ENCODE measurements at places on chromosomes 7 and 10. TPM values are rescaled to one million over a fixed set of nuclear protein-coding genes. Genes with fewer than 3 reads are reported as not detected.

C10orf143 gene
- total RNA-seq: 2.2 TPM

CALCR gene
- total RNA-seq: 0.05 TPM

LZTS2 gene
- total RNA-seq: 39.1 TPM

AS3MT gene
- 16.1 TPM for total RNA-seq

LEP gene
- total RNA-seq: 0.86 TPM

TCAF1 gene
- total RNA-seq: 33.8 TPM

OR6B1 gene
- not detected for total RNA-seq

UPK3B gene
- total RNA-seq: 0.22 TPM

EEPD1 gene
- total RNA-seq: 10.0 TPM

PLEKHS1 gene
- total RNA-seq: not detected

SPDYE5 gene
- total RNA-seq: not detected

CRHR2 gene
- total RNA-seq: 0.24 TPM

CNNM1 gene
- 0.13 TPM for total RNA-seq

TFR2 gene
- total RNA-seq: 0.13 TPM

TEX47 gene
- not detected for total RNA-seq

PTPRE gene
- 16.0 TPM for total RNA-seq

PARG gene
- 20.1 TPM for total RNA-seq

C7orf57 gene
- total RNA-seq: not detected

IDI2 gene
- 0.16 TPM for total RNA-seq

OR2A12 gene
- not detected for total RNA-seq

TLX1 gene
- total RNA-seq: not detected

TMEM176B gene
- 33.4 TPM for total RNA-seq

RTKN2 gene
- not detected for total RNA-seq

WEE2 gene
- not detected for total RNA-seq

ZNF487 gene
- total RNA-seq: 2.0 TPM
